ENCODE measurements at places on chromosomes 4 and X.

- H3K36me3 ChIP-seq, result no peaks in the 10 kb centered on the region
- no peaks in the 10 kb centered on the region for H3K27me3 ChIP-seq
- no peak overlapping the region for H3K27ac ChIP-seq
Measured at GRCh38 chr4:54924891-54925290, 200.5 kb downstream of the KDR start.

- H3K27ac ChIP-seq, result peak overlapping the region; percentile 45
- no peaks in the 10 kb centered on the region for H3K4me1 ChIP-seq
- DNase-seq, result no peak
- H3K27me3 ChIP-seq, result no peaks in the 10 kb centered on the region
- H3K36me3 ChIP-seq, result no peaks in the 10 kb centered on the region
Measured at GRCh38 chr4:24764345-24764744, 31.0 kb upstream of the SOD3 start.

DNA sequence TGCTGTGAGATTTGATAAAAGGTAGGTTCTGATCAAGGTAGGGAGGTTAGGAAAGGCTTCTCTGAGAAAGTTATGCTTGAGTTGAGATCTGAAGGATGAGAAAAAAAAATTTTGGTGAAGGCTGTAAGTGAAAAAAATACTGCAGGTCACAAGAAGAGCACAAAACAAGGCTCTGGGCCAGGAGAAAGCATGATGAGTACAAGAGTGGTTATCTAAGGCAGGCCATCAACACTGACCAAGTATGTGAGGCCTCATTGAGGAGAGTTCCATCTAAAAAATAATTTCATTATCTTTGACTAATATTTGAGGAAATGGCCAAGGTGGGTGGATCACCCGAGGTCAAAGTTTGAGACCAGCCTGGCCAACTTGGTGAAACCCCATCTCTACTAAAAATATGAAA, 71.6 kb upstream of the SLC4A4 start:
- H3K27me3 ChIP-seq, result no peaks in the 10 kb centered on the region
- no peaks in the 10 kb centered on the region for H3K36me3 ChIP-seq
- no peaks in the 10 kb centered on the region for H3K4me1 ChIP-seq
- H3K27ac ChIP-seq, result no peak overlapping the region

GRCh38 chrX:537151-537550, 93.4 kb upstream of the SHOX start:
- no peak overlapping the region for H3K27ac ChIP-seq
- H3K36me3 ChIP-seq, result no peaks in the 10 kb centered on the region
- no peak overlapping the region for H3K4me3 ChIP-seq
- DNase-seq, result no peak

DNA sequence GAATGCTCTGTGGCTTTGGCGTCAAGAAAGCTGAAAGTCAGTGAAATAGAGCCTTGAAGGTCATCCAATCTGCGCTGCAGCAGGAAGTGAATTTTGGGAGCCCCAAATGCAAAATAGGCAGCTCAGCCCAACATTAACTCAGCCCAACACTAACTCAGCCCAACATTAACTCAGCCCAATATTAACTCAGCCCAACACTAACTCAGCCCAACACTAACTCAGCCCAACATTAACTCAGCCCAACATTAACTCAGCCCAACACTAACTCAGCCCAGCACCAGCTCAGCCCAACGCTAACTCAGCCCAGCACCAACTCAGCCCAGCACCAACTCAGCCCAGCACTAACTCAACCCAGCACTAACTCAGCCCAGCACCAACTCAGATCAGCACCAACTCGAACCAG, 71.5 kb downstream of the SORBS2 start:
- H3K36me3 ChIP-seq, result no peaks in the 10 kb centered on the region
- no peak for DNase-seq
- no peak overlapping the region for H3K4me3 ChIP-seq
- H3K27ac ChIP-seq, result no peak overlapping the region
- H3K27me3 ChIP-seq, result no peaks in the 10 kb centered on the region

- no peak overlapping the region for H3K4me3 ChIP-seq
- no peak for DNase-seq
- peaks cover 64% of the 10 kb centered on the region for H3K4me1 ChIP-seq
- H3K27me3 ChIP-seq, result no peaks in the 10 kb centered on the region
- no peaks in the 10 kb centered on the region for H3K36me3 ChIP-seq
Measured at GRCh38 chr4:145735347-145735675, 55.4 kb downstream of the C4orf51 start.

DNA sequence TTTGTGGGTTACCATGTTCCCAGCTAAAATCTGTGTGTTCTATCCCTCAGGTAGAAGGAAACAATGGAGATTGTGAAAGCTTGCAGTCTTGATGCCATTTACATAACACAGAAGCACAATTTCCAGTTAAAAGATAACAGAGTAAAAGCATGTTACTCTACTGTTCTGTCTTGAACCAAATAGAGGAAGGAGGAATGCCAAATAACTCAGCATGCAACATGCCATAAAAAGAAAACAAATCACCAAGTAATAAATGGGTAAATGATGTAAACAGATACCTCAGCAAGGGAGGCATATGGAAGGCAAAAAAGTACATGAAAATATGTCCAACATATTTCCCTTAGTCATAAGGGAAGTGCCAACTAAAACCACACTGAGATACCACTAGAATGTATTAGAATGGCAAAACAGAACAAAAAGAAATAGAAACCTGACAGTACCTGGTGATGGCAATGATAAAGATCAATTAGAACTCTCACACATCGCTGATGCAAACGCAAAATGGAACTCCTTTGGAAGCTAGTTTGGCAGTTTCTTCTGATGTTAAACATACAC, 502.6 kb upstream of the HS3ST1 start:
- no peak overlapping the region for H3K27ac ChIP-seq
- H3K27me3 ChIP-seq, result no peaks in the 10 kb centered on the region
- no peaks in the 10 kb centered on the region for H3K36me3 ChIP-seq
- H3K4me3 ChIP-seq, result no peak overlapping the region

GRCh38 chrX:15877380-15877779, 22.8 kb upstream of the AP1S2 start:
- DNase-seq, result no peak
- no peak overlapping the region for H3K27ac ChIP-seq
- no peaks in the 10 kb centered on the region for H3K27me3 ChIP-seq
- H3K4me1 ChIP-seq, result no peaks in the 10 kb centered on the region

GRCh38 chr4:153488006-153488891, 22.1 kb downstream of the TMEM131L start:
- H3K4me1 ChIP-seq, result peaks cover 71% of the 10 kb centered on the region
- H3K4me3 ChIP-seq, result peak overlapping the region; percentile 15
- DNase-seq, result no peak
- peak overlapping the region; percentile 33 for H3K27ac ChIP-seq

- no peak for DNase-seq
- peaks cover 34% of the 10 kb centered on the region for H3K4me1 ChIP-seq
- H3K27ac ChIP-seq, result peak overlapping the region; percentile 97
Measured at GRCh38 chr4:101345271-101345595, 2.1 kb downstream of the PPP3CA start.

GRCh38 chr4:16386711-16387320, 160.5 kb upstream of the TAPT1 start:
- H3K27me3 ChIP-seq, result no peaks in the 10 kb centered on the region
- H3K4me3 ChIP-seq, result no peak overlapping the region
- no peak overlapping the region for H3K27ac ChIP-seq
- no peaks in the 10 kb centered on the region for H3K4me1 ChIP-seq
